ENCODE measurements at places on chromosomes 2 and 18.

- DNase-seq = no peak
These were observed 6.1 kb downstream of the HJURP start for GRCh38 chr2:233848276-233848675.

DNA sequence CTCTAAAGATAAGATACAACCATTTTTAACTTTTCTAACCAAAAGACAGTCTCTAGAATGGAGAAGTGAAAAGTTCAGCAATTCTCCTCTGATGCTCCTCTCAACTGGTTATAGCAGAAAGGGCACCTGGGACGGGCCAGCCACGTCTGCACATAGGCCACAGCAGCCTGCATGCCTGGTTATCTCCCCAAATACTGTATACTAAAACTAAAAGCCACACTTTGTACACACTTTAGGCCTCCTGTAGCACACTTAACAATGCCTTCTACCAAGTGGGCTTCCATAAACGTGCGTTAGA is 179.1 kb downstream of the ANKRD44 start:
- no peak for DNase-seq

DNA sequence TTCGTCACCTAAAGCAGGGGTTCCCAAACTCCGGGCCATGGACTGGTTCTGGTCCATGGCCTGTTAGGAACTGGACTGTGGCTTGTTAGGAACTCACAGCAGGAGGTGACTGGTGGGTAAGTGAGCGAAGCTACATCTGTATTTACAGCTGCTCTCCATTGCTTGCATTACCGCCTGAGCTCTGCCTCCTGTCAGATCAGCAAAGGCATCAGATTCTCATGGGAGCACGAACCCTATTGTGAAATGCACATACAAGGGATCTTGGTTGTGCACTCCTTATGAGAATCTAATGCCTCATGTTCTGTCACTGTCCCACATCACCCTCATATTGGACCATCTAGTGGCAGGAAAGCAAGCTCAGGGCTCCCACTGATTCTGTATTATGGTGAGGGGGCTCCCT is 217.0 kb downstream of the ZFP36L2 start:
- DNase-seq = no peak

DNA sequence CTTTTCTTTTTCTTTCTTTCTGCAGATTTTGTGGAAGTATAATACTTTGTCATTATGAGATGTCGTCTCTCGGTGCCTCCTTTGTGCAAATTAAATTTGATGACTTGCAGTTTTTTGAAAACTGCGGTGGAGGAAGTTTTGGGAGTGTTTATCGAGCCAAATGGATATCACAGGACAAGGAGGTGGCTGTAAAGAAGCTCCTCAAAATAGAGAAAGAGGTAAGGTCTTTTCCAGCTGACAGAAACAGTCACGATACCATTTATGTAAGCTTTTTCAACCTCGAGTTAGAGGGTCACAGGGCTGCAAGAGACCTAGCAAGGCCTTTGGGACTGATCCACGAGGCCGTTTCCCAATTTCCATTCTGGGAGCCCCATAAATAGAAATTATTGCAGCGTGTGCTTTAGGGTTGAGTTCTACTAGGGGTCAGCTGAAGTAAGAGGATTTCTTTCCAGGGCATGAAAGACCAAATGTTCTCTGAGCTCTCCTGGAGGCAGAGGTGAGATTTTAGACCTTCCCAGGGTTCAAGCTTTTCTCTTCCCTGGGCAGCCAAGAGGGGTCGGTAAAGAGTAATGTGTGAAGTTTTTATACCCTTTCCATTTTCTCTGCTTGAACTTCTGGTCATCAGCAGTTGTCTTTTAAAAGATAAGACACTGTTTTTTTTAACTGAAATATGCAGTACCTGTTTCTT is 15.5 kb downstream of the MAP3K20 start:
- no peak for DNase-seq

DNA sequence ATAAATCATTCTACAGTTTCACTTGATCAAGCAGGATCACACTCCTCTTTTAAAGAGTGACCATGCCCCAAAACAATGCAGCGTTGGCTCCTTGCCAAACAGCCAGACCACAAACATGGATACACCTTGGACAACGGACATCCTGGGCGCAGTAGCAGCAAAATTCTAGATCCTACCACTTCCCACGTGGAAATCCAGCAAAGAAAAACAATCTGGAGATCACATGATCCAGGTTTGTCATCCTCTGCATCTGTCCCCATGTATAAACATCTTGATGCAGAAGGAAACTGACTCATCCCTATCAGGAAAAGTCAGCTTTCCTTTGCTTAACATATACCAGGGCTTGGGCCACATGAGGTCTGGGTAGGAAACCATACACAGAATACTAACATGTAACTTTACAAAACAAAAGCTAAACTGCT is 53.1 kb downstream of the ZNF521 start:
- peak; percentile 34 for DNase-seq

Measured in GM03348 (cell line).